Purkinje cell (primary cell): ENCODE measurements at places on chromosomes 5 and 9. TPM values are rescaled to one million over a fixed set of nuclear protein-coding genes. Genes with fewer than 3 reads are reported as not detected.

ADAMTSL1 gene
- polyA plus RNA-seq = 1.9 and 2.9 TPM in 2 replicates

C9orf57 gene
- not detected in 2 replicates for polyA plus RNA-seq

SWI5 gene
- 31.8 and 33.4 TPM in 2 replicates for polyA plus RNA-seq

PCDHB13 gene
- 2.0 and 5.2 TPM in 2 replicates for polyA plus RNA-seq

NR6A1 gene
- polyA plus RNA-seq = 0.63 and 1.0 TPM in 2 replicates

FIBCD1 gene
- not detected in 2 replicates for polyA plus RNA-seq

EFNA5 gene
- polyA plus RNA-seq = 28.3 and 33.8 TPM in 2 replicates

NPR2 gene
- 13.5 and 29.0 TPM in 2 replicates for polyA plus RNA-seq

EPB41L4A gene
- 0.22 and 0.92 TPM in 2 replicates for polyA plus RNA-seq

TMEFF1 gene
- not detected in 2 replicates for polyA plus RNA-seq
